ENCODE measurements at places on chromosomes 3 and 15.

- DNase-seq: no peak
These were observed 11.9 kb downstream of the SMAD6 start for GRCh38 chr15:66713843-66714508.

DNA sequence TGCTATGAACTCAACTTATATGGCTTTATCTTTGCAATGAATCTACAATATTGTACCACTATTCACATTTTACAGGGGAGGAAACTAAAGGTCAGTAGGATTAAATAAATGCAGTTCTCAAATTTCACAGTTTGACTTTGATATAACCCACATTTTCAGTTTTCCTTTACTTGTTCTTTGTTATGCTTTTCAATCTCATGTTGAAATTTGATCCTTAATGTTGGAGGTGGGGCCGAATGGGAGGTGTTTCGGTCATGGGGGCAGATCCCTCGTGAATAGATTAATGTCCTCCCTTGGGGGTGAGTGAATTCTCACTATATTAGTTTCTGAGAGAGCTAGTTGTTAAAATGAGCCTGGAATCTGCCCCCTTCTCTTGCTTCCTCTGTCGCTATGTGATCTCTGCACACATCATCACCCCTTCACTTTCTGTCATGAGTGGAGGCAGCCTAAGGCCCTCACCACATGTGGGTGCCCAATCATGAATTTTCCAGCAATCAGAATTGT is 44.7 kb downstream of the CD200 start:
- no peak for DNase-seq

- DNase-seq: no peak
These were observed 842 bp upstream of the U2SURP start for GRCh38 chr3:143000528-143000927.

- DNase-seq: no peak
These were observed 12.2 kb upstream of the MYO5C start for GRCh38 chr15:52307847-52308246.

GRCh38 chr3:185549122-185549521 is 3.3 kb downstream of the LIPH start:
- DNase-seq: no peak

DNA sequence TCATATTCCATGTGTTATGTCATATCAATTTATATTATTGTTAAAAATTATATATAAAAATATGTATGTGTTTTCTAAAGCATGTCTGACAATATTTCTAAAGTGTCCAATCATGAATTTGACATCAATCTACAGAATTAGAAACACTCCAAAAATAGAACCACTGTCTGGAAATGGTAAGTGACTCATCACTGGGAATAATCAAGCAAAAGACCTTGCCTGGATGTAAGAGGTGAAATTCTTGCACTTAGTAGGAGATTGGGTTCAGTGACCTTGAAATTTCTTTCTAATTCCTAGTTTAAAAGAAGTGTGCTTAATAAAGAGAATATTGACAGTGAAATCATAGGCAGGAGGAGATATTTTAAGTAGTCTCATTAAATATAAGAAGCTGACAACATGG is 188.8 kb downstream of the ZNF385D start:
- no peak for DNase-seq

DNA sequence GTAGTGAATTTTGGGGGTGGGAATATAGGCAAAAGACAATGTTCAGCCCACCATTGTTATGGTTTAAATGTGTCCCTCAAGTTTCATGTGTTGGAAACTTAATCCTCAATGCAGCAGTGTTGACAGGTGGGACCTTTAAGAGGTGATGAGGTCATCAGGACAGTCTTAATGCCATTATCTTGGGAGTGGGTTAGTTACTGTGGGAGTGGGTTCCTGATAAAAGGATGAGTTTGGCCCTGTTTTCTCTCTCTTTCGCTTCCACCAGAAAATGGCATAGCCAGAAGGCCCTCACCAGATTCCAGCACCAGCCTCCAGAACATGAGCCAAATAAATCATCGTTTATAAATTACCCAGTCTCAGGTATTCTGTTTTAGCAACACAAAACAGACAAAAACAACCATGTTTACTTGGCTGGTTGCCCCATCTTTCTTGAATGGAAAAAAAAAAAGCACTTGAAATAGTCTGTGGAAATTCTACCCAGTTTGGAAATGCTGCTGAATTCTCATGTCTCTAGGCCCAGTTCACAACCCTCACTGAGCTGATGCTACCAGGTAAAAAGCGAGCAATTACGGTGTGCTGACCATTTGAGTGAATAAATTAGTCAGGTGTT is 31.0 kb upstream of the MFSD1 start:
- no peak for DNase-seq

GRCh38 chr15:68769702-68770101 is 51.0 kb downstream of the ANP32A start:
- DNase-seq: no peak

DNA sequence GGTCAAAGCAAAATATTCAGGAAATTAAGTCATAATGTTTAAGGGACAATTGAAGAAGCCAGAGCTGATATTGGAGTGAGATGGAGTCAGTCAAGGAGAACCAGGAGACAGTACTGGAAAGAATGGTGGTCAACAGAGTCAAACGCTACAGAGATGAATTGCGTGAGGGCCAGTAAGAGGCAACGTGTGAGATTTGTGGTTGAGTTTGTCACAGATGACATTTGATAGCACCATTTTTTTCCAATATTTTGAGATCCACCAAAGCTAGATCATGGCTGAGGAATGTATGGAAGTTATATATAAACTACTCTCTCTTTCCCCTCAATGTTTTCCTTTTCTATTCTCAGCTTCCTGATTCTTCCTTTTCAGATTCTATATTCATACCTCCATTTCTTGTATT is 375.1 kb upstream of the ROBO2 start:
- no peak for DNase-seq

DNA sequence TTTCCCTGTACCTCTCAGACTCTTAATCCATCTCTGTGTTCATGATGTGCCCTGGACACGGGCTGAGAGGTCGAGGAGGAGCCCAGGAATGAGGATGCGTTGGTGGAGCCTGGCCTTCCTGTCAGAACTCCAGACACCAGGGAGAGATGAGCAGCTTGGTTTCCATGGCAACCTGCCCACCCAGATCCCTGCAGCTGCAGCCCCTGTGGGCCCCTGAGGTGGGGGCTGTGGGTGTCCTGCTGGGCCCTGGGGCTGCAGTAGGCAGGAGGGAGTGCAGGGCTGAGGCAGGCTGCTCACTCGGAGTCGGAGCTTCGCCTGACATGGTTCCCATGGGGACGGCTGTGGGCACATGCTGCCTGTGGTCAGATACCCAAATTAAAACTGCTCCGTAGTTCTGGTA is 7.7 kb upstream of the SCN10A start:
- DNase-seq: no peak

GRCh38 chr3:152778022-152778421 is 56.9 kb upstream of the P2RY1 start:
- no peak for DNase-seq

DNA sequence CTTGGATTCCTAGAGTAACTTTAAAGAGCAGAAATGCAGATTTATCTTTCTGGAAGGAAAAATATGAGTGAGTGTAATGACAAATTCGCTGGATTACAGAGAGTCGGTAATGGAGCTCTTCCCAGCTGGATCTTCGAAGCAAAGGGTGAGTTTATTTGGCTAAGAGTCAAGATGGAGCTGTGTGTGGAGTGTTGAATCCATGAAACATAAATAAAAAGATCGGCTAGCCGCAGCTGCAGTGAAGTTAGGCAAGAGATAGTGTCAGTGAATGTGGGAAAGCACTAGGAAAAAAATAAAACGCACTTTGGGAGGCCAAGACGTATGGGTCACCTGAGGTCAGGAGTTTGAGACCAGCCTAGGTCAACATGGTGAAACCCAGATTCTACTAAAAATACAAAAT is 10.3 kb downstream of the NAALADL2 start:
- no peak for DNase-seq

- no peak for DNase-seq
These were observed 50.6 kb downstream of the KBTBD8 start for GRCh38 chr3:67048715-67049074.

GRCh38 chr3:61594144-61594963 is 33.0 kb downstream of the PTPRG start:
- DNase-seq: no peak

DNA sequence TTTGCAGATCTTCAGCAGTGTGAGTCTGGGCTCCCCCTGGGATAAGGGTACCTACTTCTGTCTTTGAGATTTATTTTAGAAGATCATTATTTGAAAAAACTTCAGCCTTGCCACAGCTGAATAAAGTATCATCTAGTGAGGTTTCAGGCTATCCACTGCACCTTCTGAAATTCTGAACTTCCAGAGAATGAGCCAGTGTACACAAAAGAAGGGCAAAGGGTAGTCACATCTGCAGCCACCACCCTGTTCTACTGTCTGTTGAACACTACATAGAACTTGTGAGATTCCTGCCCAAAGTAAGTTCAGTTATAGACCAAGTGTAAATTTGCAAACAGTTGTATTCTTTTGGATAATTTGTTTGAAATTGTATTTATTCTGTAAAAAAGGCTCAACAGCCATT is 38.0 kb upstream of the PTPN23 start:
- no peak for DNase-seq

- DNase-seq: no peak
These were observed 20.3 kb upstream of the FRMD4B start for GRCh38 chr3:69406163-69406562.

- no peak for DNase-seq
These were observed 30.5 kb upstream of the GALNT15 start for GRCh38 chr3:16143861-16144447.

- DNase-seq: no peak
These were observed 258.8 kb downstream of the IL5RA start for GRCh38 chr3:2851361-2851760.

DNA sequence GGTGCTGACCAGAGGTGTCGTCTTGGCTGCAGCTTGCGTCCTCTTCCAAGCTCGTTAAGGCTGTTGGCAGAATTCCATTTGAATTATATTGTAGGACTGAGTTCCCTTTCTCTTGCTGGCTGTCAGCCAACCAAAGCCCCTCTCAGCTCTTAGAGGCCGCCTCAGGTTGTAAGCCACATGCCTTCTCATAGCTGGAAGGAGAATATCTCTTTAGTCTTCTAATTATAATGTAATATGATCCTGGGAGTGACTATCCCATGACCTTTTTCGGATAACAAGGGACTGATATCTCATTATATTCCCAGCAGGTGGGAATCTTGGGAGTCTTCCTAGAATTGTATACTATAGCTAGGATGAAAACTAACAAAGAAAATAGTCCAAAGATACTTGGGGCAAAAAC is 4.8 kb downstream of the SCG5 start:
- peak; percentile 60 for DNase-seq

GRCh38 chr3:135008326-135008725 is 213.3 kb downstream of the EPHB1 start:
- no peak for DNase-seq

DNA sequence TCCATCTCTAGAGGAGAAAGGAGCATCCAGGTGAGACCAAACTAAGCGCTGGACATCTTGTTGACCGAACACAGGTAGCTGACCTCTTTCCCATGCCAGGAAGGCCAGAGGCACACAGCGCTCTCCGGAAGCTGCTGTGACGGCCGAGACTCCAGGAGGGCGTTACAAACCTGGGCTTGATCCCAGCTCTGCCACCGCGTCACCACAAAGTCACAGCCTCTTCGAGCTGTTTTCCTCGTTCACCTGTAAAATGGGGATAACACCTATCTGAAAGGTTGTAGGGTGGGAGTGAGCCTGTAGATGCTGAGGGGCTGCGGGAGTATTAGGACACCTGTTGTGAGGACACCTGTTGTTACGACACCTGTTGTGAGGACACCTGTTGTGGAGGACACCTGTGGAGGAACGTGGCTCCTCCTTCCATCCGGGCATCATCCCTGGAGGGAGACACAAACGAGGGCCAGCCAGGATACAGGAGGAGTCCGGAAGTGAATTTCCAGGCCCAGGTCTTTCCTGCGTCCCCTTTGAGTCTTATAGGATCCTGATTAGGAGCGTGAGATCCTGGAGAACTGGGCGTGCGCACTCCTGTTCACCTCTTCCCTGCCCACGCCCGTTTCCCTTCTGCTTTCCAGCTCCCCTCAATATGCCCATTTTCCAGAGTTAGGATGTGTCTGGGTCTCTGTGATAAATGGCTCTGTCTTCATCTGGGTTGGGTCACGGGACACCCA is 2.3 kb upstream of the MUC4 start:
- no peak for DNase-seq

DNA sequence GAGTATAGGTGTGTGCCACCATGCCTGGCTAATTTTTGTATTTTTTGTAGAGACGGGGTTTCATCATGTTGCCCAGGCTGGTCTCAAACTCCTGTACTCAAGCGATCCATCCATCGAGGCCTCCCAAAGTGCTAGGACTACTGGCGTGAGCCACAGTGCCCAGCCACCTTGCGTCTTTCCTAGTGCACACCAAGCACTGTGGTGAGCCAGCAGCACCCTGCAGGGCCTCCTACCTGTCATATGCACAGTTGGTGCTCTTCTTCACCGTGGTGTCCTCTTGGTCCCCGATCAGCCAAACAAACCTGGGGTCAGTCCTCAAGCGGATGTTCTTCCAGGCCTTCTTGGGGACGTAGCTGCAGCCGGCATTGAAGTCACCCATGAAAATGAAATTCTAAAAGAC is 13.2 kb downstream of the DNASE1L3 start:
- DNase-seq: no peak

DNA sequence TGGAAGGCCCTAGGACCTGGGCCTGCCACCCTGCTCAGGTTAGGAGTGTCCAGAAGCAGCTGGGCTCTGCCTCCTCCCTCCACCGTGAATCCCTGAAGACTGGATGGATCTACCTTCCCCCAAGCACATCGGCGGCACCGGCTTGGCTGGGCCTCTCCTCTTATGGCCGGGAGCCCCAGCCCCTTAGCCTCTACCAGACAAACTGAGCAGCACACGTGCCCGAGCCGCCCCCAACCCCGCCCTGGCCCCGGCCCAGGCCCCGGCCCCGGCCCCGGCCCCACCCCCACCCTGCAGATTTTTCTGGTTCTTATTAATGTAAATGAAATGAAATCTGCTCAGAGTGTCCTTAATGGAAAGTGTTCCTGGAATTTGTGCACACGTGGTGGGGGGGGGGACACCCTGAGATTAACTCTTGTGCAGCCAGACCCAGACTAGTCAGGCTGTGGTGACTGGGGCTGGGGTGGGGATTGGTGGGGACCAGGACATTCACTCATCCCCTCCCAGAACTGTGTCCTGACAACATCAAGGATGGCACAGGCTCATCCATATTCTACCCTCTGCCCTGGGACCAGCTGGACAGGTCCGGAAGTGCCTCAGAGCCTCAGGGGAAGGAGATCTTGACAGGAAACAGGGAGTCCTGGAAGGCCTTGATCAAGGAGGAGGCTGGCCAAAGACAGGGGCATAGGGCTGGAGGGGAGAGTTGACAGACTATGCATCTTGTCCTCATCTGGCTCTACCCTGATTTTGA is 30.9 kb upstream of the SEMA3F start:
- no peak for DNase-seq

GRCh38 chr15:73892446-73893226 is 19.3 kb downstream of the TBC1D21 start:
- DNase-seq: no peak

- DNase-seq: no peak
These were observed 210.8 kb downstream of the RPLP1 start for GRCh38 chr15:69663441-69663840.

DNA sequence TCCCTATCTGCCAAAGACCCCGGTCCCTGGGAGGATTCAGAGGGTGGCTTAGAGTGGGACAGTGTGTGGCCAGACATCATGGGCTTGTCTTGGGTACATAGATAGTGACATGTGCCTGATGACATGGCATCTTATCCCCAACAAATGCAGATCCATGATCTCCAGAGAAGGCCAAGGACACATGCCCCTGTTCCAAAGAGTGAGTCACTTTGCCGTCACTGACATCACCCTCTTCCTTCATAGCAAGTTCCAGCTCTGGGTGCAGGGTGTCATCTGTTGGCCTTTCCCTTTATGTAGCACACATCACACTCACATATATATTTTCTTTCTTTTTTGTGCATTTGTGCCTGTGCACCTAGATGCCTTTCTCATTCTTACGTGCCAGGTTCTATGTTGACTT is 350.5 kb downstream of the LRTM1 start:
- DNase-seq: no peak

All from NCI-H748 treated with DMSO at 0.1 percent for 48 hours (cell line).